ENCODE measurements at places on chromosomes 6 and 20.

DNA sequence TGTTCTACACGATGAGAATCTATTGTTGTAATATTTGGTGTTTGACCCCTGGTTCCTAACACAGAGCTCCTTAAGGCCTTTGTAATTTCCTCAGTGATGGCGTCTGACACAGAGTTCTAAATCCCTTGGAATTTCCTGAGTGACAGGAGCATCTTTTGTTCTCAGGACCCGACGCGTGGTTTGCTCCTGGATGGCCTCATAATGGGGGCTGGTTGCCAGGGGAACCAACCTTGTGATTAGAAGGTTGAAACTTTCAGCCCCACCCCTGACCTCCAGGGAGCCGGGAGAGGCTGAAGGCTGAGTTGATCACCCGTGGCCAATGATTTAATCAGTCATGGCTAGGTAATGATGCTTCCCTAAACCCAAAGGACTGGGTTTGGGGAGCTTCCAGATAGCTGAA, 20.5 kb upstream of the ZNF133 start:
- DNase-seq, result no peak

DNA sequence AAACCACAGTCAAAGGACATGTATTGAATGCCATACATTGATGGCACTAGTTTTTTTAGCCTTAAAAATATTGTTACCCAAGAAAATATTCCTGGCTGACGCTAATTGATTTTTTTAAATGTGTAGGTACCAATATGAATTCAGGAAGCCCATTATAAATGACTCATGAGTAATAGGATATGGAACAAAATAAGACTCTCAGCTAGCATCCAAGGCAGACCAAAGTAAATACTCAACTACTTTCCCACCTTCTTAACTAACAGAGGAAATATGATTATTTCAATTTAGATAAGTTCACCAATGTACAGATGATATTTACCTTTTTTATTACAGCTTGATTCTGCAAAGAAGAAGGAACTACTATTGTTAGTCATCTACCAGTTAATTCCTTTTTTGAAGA, 43.2 kb upstream of the TXNDC5 start:
- DNase-seq, result no peak

DNA sequence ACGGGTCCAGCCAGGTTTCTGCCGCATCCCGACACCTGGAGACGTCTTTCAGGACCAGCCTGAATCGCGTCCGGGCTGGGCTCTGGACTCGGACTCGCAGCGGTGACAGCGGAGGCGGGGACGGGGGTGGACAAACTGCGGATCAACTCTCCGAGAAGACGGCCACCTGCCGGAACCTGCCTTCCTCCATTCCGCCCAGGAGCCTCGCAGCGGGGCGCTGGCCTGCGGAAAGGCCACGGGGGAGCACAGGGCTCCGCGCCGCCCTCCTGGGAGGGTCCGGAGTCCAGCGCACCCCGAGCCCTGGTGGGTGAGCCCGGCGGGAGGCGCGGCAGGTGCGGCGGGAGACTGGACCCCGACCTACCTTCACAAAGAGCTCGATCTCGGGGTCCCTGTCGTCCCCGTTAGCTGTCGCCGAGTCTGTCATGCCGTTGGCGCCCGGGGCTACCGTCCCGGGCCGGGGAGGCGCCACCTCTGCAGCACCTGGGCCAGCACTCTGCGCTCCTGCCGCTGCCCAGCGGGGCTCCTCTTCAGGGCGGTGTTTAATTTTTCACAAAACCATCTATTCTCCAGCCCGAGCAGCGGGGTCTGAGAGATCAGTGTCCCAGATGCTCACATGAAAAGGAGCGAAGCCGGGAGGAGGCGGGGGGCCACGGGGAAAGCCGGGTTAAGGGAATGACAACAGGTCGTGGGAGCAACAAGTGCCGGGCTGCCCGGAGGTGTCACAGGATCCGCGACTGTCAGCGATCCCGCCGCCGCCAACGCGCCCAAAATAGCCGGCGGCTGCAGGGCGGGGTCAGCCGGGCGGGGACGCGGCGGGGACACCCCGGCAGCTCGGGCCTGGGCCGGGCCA, at the start of gene CLIC5:
TSS of gene CLIC5 (minus strand) at position 742 of the 850 bp plus-strand sequence. CDS start at position 424, 318 bp downstream.
- DNase-seq, result no peak

GRCh38 chr6:89110284-89110683, 7.6 kb downstream of the SRSF12 start:
- peak; percentile 12 for DNase-seq

- DNase-seq, result no peak
These were observed 14.0 kb upstream of the KCNK15 start for GRCh38 chr20:44731657-44732056.

- DNase-seq, result no peak
These were observed 167.6 kb upstream of the KCNK16 start for GRCh38 chr6:39490108-39490507.

- peak; percentile 71 for DNase-seq
These were observed 12.0 kb downstream of the CD83 start for GRCh38 chr6:14129575-14129974.

- no peak for DNase-seq
These were observed 270.5 kb downstream of the BMP2 start for GRCh38 chr20:7038029-7038428.

DNA sequence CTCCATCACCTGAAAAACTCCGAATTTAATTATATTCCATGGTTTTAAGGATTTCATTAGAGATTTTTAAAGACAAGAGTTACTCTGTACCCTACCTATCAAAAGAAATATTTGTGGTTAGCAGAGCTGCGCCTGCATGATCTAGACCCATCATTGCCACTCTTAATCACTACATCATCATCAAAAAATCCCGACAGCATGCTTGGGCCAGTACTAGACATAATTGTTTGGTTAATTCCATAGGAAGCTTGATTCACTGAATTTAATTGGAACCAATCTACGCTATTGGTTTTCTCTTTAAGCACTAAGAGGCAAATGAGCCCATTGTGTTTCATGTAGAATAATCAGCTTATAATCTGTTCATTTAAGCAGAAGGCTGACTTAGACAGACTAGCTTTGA, 33.4 kb upstream of the RNF217 start:
- no peak for DNase-seq

DNA sequence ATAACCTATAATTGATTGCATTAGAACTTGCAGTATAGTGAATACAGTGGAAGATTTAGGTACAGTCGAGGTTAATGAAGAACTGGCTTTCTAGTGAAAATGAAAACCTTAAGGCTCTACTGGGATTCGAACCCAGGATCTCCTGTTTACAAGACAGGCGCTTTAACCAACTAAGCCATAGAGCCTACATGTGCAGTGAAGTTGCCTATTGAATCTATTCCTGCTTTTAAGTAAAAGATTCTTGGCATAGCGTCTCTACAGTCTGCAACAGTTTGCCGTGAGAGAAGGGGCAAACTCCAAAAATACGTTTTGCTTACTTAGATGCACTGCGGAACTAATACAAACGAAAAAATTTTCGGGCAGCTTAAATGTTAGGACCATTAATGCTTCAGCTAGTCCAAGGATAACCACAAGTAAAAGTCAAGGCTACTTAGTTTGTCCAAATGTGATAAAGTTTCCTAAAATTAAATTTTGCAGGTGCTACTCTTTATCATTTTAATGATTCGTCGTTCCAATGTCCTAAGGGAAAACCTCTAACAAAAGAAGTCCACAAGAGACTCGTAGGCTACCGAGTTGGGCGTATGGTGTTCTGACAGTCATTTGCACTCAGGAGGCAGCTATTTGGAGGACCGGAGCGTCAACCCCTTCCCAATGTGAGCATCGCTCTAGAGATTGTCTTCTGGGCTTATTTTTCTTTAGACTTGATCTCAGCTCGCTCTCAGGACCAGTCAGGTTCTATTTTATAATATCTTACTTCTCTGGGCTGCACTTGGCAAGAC, 31.3 kb upstream of the ZSCAN23 start:
- DNase-seq, result peak; percentile 80

- DNase-seq, result no peak
These were observed 303.7 kb downstream of the UTRN start for GRCh38 chr6:144588697-144589325.

GRCh38 chr6:64233746-64234145, 598.1 kb downstream of the PHF3 start:
- peak; percentile 1 for DNase-seq

GRCh38 chr20:60058879-60059278, 100.7 kb downstream of the CDH26 start:
- DNase-seq, result no peak

GRCh38 chr20:14744723-14745122, 407.3 kb upstream of the FLRT3 start:
- DNase-seq, result no peak

- DNase-seq, result no peak
These were observed 20.6 kb downstream of the PPP1R16B start for GRCh38 chr20:38825901-38826625.

- peak; percentile 67 for DNase-seq
These were observed 2.0 kb downstream of the SPAG4 start for GRCh38 chr20:35617397-35618262.

DNA sequence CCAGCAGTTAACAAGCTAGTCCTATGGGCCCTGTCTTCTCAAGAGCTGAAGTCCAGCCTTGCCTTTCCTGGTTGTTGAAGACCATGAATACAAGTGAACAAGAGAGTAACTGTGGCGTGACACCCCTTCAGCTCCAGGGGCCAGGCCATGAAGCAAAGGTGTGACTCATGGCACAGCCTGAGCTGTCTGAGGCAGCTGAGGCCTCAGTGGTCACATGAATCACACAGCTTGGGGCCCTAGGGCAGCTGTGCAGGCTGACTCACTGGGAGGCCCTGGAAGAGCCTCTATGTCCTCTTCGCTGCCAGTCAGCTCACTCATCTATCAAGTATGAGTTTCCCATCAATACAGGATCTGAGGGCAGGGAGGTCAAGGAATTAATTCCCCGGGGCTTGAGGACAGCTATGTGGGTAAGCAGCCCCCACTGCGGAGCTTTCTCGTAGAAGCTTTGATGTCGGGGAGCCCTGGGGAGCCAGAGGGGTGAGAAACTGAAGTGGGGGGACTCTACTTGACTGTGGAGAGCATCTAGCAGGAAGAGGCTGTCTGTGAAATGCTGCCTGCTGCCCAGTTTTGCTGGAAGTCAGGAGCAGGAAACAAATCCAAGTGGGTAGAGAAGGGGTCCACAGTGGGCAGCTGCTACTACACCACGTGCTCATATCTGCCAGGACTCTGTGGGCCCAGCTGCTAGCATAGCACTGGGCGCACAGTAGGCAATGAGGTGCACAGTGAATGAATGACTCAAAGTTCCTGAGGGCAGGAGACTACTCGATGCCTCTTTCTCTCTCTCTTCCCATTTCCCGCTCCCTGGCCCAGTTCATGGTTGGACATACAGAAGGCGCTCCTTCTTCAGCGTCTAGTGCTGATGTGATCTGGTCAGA, 13.7 kb upstream of the FAM83C start:
- peak; percentile 88 for DNase-seq

- peak; percentile 5 for DNase-seq
These were observed 91.5 kb upstream of the SASH1 start for GRCh38 chr6:148250975-148251685.

- no peak for DNase-seq
These were observed 16.8 kb downstream of the TNFRSF21 start for GRCh38 chr6:47292944-47293343.

GRCh38 chr20:3000852-3001523, 42.4 kb upstream of the GNRH2 start:
- DNase-seq, result peak; percentile 56

GRCh38 chr20:61828891-61829290, 236.8 kb downstream of the TAF4 start:
- no peak for DNase-seq

DNA sequence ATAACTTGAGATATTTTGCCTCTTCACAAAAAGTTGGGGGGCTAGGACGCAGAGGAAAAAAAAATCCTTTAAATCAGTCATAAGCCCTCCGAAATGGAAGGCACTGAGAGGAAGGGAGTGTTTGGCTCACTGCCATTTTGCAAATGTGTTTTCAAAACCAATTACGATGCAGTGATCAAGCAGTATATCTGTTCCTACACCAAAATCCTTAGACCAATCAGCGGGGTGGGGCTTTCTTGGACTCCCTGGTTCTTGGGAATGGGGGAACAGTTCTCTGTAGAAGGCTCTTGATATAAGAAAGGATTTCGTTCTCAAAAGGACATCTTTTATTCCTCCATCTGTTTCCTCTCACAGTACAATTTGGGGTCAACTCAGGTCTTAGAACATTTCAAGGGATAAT, 478.6 kb upstream of the JARID2 start:
- DNase-seq, result no peak

GRCh38 chr6:26172608-26172968, 85.4 kb downstream of the HFE start:
- DNase-seq, result peak; percentile 84

DNA sequence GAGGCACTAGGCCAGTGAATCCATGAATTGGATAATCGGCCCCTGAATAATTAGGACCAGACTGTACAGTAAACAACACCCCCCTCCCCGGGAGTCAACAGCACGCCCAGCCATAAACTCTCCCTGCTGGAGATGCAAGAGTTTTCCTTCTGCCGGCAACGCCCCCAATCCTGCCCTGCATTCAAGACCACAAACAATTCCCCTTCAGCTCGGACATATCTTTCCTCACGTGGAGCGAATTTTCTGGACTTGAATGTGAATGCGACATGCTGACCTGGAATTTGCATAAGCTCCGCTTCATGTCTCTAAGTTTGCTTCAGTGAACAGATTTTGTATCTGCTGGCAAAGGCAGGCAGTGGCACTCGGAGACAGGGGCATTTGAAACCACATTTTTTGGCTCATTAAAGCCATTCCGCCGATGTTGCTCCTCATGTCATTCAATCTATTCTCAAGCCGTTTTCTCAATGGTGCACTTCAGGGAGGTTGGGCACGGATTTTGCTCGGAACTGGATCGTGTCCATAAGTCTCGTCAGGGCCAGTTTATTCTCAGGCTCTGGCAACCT, 38.0 kb upstream of the GMPR start:
- no peak for DNase-seq

DNA sequence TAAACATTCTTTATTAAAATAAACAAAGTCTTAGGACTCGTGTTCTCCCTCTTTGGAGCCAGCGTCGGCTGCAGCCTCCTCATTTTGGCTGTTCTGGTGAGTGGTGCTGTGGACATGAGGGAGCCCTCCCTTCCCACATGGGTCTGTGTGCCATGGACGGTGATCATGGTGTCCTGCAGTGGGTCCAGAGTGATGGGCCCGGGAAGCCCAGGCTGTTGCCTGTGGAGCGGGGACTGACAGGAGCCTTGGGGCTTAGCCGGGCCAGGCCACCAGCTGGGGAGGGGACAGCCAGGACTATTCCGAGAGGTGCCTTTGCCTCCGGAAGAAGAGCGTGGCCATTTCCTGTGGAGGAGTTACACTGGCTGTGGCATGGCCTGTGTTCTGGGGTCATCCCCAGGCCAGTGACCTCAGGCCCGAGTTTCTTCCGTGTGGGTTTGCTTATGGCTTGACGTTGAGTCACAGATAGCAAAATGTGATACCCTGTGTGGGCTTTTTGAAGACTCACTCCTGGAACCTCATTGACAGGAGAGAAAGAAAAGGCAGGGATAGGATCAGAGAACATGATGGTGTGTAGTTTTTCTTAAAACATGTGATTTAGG, 153.4 kb downstream of the DTNBP1 start:
- DNase-seq, result peak; percentile 29

GRCh38 chr6:148967011-148967520, 220.2 kb downstream of the UST start:
- no peak for DNase-seq
